ENCODE measurements at places on chromosomes 13 and 19. TPM values are rescaled to one million over a fixed set of nuclear protein-coding genes. Genes with fewer than 3 reads are reported as not detected.

GRCh38 chr13:29118471-29118870 lies 298.3 kb downstream of the MTUS2 start:
- DNase-seq, result no peak

Gene OR10H3
- total RNA-seq, result not detected

- DNase-seq, result no peak
These were observed 25.7 kb downstream of the CEBPG start for GRCh38 chr19:33399081-33399744.

DNA sequence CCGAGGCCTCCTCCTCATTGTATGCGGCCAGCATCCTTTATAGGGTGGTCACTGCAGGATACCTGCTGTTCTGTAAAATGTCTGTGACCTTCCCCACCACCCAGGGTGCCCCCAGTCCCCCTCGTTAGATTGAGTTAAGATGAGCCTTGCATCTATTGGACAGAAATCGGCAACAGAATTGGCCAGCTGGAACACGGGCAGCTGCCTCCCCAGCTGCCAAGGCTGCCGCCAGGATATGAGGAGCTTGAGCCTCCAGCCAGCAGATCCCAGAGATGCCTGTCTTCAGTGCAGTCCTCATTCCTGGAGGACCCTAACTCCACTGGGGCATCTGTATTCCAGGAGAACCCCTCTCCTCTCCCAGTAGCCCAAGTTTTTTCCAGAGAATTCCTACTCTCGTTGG lies 463.0 kb downstream of the TSHZ3 start:
- DNase-seq, result no peak

GRCh38 chr13:112809332-112810315 lies 119.8 kb downstream of the ATP11A start:
- DNase-seq, result no peak

Gene ETV2
- total RNA-seq, result not detected

Gene BRSK1
- 4.5 TPM for total RNA-seq

DNA sequence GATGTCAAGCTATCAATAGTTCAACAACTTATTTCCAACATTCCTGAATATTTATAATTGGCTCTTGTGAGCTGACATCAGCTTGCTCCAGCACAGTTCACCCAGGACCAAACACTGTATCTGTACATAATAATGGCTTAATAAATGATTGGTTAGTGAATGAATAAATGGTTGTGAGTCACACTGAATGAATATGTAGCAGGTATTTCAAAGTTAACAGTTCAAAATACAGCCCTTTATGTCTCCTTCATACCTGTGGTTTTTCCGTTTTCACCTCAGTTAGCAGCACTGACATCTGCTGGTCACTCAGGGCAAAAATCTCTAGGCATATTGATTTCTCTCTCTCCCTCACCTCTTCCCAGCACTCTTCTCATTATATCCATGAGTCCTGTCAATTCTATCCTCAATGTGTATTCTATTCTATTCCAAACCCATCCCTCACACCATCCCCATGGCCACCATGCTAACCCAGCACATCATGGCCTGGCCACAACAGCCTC lies 76.3 kb downstream of the PEG3 start:
- DNase-seq, result no peak

GRCh38 chr13:25775986-25776385 lies 275.8 kb downstream of the SHISA2 start:
- DNase-seq, result no peak

Gene ZNF296
- total RNA-seq, result 0.17 TPM

DNA sequence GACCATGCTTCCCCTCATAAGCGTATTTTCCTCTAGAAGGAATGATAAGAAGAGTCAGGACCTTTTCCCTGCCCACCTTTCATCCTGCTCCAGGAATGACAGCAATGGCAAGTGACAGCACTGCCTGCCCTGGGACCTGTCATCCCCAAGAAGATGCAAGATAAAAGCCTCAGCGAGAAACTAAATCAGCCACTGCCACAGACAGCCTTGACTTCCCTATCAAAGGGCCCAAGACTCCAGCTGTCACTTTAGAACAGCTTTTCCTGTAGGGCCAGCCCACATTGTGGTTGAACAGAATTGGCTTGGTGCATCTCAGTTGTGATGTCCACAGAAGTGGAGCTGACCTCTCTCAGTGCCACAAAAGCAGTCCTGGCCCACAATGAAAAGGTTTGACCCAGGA lies 1.1 kb downstream of the RAB8A start:
- no peak for DNase-seq

- DNase-seq, result no peak
These were observed 1.4 kb upstream of the HSH2D start for GRCh38 chr19:16142032-16142580.

GRCh38 chr13:44415815-44416214 lies 42.2 kb downstream of the SERP2 start:
- DNase-seq, result no peak

DNA sequence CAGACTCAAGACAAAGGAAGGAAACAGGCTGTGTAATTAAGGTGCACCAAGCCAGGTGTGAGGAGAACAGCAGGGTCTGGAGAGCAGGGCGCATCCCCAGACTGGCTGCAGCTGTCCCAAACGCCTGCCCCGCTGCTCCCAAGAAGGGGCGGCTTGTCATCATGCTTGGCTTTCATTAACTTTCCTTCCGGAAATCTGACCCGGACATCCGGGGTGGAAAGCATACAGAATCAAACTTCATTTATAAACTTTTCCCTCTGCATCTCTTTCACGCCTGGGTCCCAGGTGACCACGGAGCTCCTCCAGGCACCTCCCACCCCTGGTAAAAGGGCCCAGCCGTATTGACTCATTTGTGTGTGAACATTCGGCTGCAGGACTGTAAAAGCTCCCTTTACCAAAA lies 31.7 kb downstream of the TSHZ3 start:
- DNase-seq, result no peak

Gene TEAD2
- 57.8 TPM for total RNA-seq

DNA sequence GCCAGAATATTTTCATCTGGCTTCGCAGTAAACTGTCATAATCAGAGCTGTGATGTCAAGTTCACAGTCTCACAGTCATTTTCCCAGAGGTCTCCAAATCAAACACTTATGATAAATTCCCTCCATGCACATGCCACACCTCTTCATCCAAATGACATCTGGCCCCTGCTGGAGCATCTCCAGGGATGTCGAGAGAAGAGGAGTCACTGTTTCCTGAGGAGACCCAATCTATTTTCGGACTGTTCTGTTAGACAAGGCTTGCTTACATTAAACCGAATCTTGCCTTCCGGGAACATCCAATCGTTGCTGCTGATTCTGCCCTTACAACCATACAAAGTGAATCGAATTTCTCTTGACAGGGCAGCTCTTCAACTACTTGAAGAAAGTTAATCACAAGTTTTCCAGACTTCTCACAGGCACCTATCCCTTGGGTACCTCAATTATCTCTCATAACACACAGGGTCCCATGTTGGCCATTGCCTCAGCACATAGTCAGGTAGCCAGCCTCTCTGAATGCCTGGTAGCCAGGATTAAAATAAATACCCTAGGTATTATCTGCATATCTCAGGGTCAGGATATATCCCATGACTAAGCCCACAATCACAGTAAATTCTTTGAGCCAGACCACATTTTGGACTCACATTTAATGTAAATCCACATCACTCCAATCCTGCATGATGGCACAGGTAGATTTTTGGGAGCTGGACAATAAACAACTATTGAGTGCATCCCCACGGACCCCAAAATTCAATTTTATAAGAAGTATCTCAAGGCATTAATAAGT lies 182.5 kb downstream of the ABCC4 start:
- peak; percentile 72 for DNase-seq

Gene ZNF440
- 6.2 TPM for total RNA-seq

Gene ZNF556
- 0.42 TPM for total RNA-seq

Gene N4BP2L2
- 81.2 TPM for total RNA-seq

GRCh38 chr13:101292711-101293110 lies 123.6 kb downstream of the NALCN start:
- DNase-seq, result no peak

DNA sequence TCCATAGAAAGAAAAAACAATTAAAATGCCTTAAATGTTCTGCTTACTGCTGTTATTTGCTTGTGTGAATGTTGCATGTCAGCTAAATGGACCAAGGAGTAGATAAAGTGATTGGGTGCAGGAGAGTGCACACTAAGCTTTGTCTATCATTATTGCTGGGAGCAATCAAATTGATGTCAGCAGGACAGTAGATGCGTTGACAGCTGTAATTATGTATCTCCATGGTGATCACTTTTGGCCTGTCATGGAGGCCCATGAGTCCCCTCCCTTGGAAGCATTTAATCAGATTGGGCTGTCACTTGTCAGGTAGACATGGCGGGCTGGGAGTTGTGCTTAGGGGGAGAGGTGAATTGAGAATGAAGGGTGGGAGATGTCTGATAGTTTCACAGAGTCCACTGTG lies 215.3 kb downstream of the PCCA start:
- no peak for DNase-seq

- no peak for DNase-seq
These were observed 33.7 kb downstream of the SUGT1 start for GRCh38 chr13:52686376-52686775.

Gene SIGLECL1
- total RNA-seq, result not detected

Gene CDX2
- not detected for total RNA-seq

DNA sequence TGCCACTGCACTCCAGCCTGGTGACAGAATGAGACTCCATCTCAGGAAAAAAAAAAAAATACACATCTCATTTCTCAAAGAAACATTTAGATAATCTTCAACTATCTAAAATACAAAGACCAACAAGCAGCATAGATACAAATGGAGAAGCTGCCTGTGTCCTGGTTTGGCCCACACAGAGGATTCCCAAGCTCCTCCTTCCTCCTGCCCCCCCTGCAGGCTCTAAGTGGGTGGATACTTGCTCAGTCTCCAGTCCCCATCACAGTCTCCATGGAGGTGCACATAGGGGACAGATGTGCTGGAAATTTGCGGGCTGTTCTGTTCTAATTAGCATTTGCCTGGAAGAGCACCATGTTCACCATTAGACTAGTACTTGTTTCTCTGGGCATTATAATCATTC lies 59.9 kb downstream of the ABCC4 start:
- DNase-seq, result no peak

Gene IGSF23
- total RNA-seq, result not detected

Gene AP1M2
- not detected for total RNA-seq

Gene CCL25
- total RNA-seq, result not detected

Gene RNF225
- not detected for total RNA-seq

DNA sequence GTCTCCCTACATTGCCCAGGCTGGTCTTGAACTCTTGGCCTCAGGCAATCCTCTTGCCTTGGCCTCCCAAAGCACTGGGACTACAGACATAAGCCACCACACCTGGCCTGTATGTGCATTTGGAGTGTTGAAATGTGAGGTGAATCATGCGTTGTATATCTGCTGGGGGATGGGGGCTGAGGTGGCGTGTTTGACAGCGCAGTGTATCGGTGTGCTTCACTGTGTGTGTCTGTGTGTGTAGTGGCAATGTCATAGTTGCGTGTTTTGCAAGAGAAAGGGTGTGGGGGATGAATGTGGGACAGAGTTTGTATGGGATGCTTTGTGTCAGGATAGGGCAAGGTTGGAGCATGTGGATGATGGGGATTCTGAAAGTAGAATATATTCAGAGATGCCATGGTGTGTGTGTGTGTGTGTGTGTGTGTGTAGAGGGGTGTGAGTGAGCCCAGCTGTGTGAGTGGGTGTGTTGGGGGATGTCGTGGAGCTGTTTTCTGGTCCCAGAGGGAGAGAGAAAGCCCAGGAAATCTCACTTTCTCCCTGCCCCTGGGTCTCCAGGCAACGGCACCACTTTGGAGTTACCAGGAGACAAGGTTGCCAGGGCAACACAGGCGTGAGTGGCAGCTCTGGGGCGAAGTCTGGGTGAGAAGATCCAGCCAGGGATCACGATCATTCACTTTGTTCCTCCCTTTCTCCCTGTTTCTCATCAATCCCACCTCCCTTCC lies 1.1 kb upstream of the SWSAP1 start:
- DNase-seq, result no peak

Gene PODNL1
- 0.66 TPM for total RNA-seq

- DNase-seq, result no peak
These were observed 135.1 kb downstream of the IRS2 start for GRCh38 chr13:109651311-109651710.

GRCh38 chr19:20863176-20863575 lies 59.9 kb upstream of the ZNF85 start:
- no peak for DNase-seq

- DNase-seq, result no peak
These were observed 156.2 kb downstream of the STK24 start for GRCh38 chr13:98420554-98421175.

DNA sequence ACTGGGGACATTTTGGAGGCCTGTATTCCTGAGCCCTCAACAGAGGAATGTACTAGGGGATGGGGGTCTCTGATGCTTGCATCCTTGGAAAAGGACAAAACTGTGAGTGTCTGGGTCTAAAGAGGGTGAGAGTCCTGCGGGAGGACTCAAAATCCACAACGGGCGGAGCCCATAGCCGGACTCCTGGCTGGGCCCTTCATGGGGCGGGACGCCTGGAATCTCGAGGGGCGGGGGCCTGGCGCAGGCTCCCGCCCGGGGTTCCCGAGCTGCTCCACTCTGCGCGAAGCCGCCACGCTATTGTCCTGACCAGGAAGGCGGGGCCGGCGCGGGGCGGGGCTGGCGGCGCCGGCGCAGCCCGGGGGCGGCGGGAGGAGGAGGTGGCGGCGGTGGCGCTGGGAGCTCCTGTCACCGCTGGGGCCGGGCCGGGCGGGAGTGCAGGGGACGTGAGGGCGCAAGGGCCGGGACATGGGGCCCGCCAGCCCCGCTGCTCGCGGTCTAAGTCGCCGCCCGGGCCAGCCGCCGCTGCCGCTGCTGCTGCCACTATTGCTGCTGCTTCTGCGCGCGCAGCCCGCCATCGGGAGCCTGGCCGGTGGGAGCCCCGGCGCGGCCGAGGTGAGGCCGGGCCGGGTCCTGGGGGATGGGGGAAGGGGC lies at the start of gene APLP1:
Gene APLP1 (plus strand): TSS at position 403 of the 651 bp plus-strand sequence. CDS start 63 bp downstream, at position 466.
- no peak for DNase-seq

GRCh38 chr13:39315796-39316195 lies 277.5 kb downstream of the NHLRC3 start:
- no peak for DNase-seq

DNA sequence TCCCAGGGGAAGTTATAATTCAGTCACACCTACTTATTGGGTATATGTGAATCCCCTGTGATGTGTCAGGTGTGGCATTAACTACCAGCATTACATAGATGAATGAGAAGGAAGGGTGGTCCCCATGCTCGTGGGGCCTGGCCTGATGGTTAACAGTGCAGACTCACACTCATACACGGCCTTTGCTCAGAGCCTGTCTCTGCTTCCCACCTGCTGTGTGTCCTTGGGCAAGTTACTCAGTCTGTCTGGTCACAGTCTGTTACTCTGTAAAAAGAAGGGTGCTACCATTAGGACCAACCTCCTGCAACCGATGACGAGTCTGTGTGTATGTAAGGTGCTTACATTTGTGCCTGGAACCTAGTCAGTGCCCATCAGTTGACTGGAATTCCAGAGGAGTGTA lies 23.8 kb downstream of the SAFB start:
- DNase-seq, result no peak

Gene HRC
- 3.4 TPM for total RNA-seq

Data from esophagus muscularis mucosa (tissue), 4 donors.